ENCODE measurements at places on chromosomes 6 and 20.

GRCh38 chr20:38962928-38963401 lies 821 bp downstream of the DHX35 start:
- DNase-seq: no peak

- DNase-seq: no peak
Observed at GRCh38 chr6:63014290-63014689, 197.0 kb upstream of the FKBP1C start.

DNA sequence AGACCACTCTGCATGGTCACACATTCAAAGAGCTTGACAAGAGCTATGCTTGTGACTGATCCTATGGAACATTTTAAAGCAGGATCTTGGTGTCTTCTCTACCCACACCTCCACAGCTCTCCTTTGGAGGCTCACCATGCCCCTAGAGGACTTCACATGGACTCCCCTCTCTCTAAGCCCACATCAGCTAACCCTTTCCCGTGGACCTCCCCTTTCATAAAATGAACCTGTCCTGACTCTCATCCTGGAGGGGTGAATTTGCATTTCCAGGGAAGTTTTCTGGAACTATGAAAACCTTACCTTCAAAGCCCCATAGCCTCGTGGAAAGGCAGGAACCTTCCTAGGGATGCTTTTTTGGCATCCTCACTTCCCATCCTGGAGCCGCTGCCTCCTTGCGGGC lies 184.4 kb upstream of the SUPT3H start:
- DNase-seq: no peak

DNA sequence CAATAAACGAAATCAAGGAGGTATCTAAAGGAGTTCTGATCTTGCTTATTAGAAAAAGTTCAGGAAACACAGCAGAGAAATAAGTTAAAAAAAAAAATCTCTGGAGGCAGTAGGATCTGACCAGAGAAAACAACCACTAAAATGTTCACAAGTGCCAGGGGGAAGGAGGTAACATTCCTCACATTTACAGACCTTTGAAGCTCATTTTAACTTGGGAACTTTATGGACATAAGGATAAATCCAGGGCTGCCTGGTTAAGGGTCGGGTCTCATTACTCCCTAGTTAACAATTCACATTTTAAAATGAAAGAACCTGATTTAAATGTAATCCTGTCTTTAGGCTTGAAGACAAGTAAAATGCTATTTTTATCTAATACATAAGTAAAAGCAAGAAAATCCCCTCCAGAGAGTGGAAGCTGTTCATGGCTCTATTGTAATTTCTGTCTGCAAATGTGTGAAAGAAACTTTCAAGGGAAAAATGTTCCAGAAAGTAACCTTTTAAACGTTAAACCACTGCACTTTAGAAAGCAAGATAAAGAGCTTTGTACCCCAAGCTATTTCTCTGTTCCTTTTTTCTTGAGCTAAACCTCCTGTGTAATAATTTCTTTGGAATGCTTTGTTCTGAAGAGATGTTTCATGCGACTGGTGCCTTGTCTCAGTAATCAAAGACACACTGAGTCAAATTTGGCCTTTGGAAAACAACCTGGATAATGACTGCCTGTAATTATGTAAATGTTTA lies 38.2 kb downstream of the MYLIP start:
- no peak for DNase-seq

- peak; percentile 75 for DNase-seq
Observed at GRCh38 chr6:16564436-16564835, 196.8 kb downstream of the ATXN1 start.

GRCh38 chr20:1335961-1336698 lies 7.2 kb upstream of the SDCBP2 start:
- no peak for DNase-seq

DNA sequence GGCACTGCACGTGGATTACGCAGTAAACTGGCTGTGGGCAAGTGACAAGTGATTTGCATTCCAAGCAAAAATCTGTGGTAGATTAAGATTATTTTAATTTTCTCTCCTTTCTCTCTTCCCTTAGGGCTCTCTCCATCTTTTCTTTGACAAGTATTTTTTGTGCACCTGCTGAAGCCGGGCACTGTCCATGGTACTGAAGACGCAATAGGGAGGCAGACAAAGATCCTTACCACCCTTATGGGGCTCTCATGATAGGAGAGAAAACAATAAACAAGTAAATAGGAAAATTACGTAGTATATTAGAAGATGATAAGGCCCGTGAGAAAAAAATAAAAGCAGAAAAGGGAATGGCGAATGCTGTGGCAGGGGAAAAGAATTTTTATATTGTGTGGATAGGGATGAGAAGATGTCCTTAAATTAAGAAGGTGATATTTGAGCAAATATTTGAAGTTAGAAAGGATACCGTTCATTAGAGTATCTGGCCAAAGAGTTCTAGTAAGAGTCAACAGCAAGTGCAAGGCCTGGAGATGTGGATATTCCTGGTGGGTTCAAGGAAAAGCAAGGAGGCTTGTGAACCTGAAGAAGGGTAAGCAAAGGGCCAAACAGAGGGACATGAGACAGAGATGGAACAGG lies 146.0 kb downstream of the LAMP5 start:
- no peak for DNase-seq

- DNase-seq: no peak
Observed at GRCh38 chr6:40754461-40755045, 167.4 kb upstream of the LRFN2 start.

GRCh38 chr6:74577619-74578018 lies 628.2 kb downstream of the COL12A1 start:
- no peak for DNase-seq

DNA sequence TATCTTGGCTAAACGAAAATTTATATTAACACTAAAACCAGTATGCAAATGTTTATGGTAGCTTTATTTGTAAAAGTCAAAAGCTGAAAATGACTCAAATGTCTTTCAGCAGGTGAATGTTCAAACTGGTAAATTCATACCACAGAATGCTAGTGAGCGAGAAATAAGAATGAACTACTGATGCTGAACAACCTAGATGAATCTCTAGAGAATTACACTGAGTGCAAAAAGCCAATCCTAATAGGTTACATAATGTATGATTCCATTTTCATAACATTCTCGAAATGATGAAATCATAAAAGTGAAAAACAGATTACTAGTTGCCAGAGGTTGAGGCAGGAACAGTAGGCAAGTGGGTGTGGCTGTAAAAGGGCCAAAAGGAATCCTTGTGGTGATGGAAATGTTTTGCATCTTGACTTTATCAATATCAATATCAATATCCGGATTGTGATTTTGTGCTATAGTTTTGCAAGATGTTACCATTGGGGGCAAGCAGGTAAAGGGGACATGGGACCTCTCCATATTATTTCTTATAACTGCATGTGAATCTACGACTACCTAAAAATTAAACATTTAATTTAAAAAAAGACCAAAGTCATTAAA lies 26.1 kb downstream of the ZNF311 start:
- no peak for DNase-seq

DNA sequence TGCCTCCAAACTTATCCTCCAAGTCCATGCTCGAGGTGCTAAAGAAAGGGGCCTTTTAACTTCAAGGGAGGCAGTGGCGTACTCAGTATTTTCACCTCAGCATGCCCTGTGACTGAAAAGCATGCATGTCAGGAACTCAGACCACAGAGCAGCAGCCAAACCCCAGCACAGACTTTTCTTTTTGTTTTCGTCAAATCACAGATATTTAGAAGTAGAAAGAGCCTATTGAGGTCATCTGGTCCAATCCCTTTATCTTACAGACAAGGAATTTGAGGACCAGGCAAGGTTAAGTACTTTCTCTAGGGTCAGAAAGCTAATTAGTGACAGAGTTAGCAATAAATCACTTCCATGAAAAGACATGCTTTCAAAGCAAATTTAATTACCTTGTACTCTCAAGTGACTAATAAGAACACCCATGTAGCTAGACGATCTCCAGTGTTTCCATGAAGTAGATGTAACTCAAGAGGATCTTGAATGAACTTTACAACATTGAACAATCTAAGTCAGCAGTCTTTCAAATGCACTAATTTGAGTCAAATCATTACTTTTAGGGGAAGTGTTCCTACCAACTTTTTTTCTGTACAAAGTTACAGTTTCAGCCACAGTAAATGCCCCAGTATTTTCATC lies 35.9 kb downstream of the MOXD1 start:
- DNase-seq: peak; percentile 55

- DNase-seq: no peak
Observed at GRCh38 chr6:46052479-46052878, 36.8 kb upstream of the CLIC5 start.

DNA sequence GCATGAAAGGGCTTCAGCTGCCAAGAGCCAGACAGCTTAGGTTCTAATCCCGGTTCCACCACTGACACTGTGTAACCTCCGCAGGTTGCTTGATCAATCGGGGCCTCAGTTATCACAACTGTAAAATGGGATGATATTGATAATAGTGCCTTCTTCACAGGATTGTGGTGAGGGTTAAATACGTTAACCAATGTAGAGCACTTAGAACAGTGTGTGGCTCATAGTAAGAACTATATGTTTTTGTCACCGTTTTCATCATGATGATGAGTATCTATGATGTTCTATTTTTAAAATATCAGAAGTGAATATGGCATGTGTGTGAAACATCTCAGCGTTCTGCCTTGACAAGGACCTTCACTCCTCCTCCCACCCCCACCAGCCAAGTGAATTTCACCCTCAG lies 10.3 kb upstream of the MAPK13 start:
- DNase-seq: no peak

DNA sequence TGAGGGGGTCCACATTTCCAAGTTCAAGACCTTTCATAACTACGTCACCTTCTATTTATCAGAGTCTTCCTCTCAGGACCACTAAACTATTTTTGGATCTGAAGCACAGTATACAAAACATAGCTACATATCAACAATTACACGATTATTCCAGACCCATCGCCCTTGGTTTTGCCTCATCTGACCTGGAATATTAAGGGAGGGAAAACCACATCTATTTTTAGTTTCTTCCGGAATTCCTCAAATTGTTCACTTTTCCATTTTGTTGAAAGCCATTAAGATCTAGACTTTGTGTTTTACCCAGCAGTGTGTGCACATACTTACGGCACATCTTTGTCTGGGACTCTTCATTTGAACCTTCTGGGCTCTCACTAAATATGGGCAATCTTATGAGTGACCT lies 12.0 kb upstream of the ADGRF5 start:
- no peak for DNase-seq

- peak; percentile 22 for DNase-seq
Observed at GRCh38 chr6:39855356-39855995, 63.3 kb downstream of the DAAM2 start.

DNA sequence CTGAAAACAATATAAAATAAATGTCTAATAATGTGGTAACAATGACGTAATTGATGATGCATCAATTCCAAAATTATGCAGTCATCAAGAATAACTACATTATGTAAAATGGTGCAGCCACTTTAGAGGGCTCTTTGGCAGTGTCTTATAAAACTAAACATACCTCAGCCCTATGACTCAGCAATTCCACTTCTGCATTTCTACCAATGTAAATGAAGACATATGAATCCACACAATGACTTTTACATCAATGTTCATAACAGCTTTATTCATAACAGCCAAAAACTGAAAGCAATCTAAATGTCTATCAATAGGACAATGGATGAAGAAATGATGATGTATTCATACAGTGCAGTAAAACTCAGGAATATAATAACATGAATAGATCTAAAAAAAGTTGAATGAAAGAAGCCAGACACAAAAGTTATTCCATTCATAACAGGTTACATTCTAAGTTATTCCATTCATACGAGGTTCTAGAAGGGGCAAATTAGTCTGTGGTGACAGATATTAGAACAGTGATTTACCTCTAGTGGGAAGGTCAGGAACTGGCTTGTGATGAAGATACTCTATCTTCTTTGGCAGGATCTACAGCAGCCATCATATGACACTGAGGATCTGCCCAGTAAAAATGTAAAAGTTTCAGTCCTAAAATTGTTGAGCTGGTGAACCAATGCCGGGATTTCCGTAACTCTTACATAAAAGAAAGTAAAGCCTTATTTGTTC lies 396.1 kb downstream of the PLCB1 start:
- peak; percentile 89 for DNase-seq

DNA sequence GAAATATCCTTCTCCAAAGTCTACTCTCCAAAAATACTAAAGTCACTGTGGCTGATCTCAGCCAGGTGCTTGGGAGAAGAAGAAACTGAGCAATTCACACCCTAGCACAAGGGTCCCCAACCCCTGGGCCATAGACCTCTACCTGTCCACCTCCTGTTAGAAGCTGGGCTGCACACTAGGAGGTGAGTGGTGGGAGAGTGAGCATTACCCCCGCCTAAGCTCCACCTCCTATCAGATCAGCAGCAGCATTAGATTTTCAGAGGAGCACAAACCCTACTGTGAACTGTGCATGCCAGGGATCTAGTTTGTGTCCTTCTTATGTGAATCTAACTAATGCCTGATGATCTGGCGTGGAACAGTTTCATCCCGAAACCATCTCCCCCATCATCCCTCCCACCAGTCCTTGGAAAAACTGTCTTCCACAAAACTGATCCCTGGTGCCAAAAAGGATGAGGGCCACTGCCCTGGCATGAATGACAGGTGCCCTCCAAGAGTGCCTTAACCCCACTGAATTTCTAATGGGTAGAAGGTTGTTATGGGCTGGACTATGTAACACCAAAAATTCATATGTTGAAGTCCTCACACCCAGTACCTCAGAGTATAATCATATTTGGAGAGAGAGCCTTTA lies 109.2 kb upstream of the CDYL start:
- DNase-seq: no peak

DNA sequence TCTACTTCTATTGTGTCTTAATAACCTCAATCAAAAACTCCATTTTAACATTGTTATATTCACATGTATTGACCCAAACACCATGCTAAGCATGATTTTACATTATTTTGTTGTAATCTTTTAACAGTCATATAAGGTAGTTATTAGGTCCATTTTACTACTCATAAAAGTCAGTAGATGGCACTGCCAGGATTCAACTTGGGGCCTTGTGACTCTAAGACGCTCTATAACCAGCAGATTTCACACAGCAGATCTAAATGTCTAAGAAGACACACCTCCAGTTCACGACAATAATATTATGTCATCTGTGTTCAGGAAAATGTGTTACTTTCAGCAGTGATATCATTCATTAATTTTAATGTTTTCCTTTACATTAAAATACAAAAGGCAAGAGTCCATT lies 88.0 kb downstream of the FRK start:
- no peak for DNase-seq

- DNase-seq: no peak
Observed at GRCh38 chr6:163263196-163263595, 151.3 kb upstream of the QKI start.

GRCh38 chr20:42276718-42277602 lies 658.8 kb upstream of the CHD6 start:
- DNase-seq: no peak

- DNase-seq: peak; percentile 60
Observed at GRCh38 chr6:26311012-26311384, 54.0 kb upstream of the BTN3A2 start.
